ENCODE measurements at places on chromosomes 11 and 22.

DNA sequence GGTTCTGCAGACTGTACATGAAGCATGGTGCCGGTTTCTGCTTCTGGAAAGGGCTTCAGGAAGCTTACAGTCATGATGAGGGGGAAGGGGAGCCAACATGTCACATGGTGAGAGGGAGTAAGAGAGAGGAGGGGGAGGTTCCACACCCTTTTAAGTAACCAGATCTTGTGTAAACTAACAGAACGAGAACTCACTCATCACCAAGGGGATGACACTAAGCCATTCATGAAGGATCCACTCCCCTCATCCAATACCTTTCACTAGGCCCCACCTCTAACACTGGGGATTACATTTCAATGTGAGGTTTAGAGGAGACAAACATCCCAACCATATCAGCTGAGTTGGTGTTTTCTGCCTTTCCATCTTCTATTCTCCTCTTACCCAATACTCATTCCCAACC is 83.5 kb downstream of the BDNF start:
- DNase-seq, result no peak

DNA sequence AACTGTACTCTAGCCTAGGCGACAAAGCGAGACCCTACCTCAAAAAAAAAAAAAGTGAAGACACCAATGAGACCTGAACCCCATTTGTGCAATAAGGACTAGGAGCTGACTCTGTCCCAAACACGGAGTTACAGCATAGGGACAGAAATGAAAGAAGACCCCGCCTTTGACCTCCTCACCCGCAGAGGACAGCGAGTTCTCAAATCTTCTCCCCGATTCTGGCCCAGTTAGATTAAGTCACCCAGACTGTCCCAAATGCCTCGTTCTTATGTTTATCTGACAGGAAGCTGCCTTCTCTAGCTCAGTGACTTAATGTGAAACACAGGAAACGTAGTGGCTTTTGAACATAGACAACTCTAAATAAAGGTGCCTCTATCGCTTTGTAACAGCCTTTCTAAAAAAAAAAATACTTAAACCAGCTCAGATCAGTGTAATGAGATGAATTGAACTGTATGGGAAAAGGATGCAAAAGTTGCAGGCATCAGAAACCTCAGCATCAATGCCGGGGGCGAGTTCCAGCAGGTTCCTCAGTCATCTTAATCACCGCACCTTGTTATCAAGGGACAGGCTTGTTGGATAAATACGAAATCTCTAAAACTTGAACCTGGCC is 10.6 kb downstream of the MYH9 start:
- peak; percentile 84 for DNase-seq

DNA sequence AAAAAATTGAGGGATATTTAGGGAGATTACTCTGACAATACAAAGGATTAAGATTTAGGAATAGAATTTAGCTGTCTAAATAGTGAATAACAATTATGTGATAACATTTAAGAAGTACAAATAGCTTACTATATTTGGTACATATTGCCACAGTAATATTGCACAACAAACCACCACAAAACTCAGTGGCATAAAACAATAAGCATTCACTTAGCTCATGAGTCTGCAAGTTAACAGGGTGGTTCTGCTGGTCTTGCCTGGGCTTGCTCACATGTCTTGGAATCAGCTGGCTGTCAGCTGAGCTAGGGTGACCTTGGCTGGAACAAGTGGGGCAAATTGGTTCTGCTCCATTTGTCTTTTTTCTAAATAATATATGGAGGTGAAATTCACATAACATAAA is 115.1 kb downstream of the DCDC1 start:
- DNase-seq, result no peak

- DNase-seq, result peak; percentile 93
These were observed at the start of gene MEI1 for GRCh38 chr22:41699264-41700107. Gene MEI1, plus strand, starts transcription at chr22:41699503. Its CDS starts 36 bp downstream, at chr22:41699539.

GRCh38 chr11:124801014-124801413 is 808 bp upstream of the MSANTD2 start:
- peak; percentile 4 for DNase-seq

DNA sequence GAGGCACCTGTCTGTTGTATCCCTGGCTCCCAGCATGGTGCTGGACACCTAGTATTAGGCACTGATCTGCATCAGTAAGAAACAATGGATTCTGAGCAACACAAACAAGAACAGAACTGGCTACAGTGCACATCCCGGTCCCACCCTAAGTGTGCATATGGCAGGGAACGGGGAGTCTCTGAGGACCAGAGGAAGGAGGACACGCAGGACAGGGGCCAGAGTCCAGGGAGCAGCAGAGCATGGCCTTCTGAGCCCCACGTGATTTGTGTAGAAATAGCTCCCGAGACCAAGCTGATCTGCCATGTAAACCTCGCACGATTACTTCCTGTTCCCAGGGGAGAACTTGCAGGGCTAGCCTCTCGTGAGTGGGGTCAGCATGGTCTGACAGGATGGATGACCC is 12.7 kb upstream of the SNX32 start:
- DNase-seq, result no peak

DNA sequence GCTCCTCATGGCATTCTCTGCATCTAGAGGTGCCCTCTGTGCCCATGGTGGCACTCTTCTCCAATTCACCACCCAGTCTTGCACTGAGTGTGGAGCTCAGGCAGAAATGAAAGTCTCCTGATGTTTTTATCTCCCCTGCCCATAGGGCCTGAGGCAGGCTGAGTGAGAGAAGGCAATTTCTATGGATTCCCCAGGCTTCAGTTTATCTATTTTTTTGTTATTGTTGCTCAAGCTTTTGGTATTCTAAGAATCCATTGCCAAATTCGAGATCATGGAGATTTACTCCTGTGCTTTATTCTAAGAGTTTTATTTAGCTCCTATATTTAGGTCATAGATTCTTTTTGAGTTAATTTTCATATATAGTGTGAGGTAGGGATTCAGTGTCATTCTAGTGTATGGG is 40.7 kb downstream of the TSPAN18 start:
- no peak for DNase-seq

DNA sequence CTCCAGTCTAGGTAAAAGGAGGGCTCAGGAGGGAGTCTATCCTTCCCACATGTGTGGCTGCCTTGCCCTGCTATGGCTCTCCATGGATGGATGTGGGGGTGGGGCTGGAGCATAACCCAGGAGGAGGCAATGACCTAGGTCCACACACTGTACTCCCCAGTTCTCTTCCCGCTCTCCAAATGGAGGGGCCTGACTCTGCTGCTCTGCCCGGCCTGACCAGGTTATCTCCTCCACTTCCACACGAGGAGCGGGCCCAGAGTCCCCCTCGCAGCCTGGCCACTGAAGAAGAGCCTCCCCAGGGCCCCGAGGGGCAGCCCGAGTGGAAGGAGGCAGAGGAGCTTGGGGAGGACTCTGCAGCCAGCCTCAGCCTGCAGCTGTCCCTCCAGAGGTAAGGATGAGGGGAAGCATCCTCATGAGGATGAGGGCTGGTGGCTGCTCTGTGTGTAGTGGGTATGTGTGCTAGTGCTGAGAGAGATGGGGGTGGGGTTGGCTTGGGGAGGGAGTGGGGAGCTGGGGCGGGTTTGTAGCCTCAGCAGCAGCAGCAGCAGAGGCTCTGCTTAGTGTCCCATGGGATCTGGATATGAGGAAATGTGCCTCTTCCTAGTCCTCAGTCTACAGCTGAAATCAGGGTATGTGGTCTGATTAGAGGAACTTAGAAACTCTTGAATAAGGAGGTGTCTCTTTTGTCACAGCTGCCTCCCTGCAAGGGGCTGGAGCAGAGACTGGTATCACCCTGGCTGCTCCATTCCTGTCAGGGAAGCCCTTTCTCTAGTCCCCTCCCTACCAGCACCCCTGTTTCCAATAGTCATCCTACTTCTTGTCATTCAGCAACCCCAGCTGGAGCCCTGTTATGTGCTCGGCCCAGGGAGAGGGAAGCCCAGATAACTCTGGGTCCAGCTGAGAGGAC is 54.1 kb downstream of the CEP164 start:
- DNase-seq, result no peak

DNA sequence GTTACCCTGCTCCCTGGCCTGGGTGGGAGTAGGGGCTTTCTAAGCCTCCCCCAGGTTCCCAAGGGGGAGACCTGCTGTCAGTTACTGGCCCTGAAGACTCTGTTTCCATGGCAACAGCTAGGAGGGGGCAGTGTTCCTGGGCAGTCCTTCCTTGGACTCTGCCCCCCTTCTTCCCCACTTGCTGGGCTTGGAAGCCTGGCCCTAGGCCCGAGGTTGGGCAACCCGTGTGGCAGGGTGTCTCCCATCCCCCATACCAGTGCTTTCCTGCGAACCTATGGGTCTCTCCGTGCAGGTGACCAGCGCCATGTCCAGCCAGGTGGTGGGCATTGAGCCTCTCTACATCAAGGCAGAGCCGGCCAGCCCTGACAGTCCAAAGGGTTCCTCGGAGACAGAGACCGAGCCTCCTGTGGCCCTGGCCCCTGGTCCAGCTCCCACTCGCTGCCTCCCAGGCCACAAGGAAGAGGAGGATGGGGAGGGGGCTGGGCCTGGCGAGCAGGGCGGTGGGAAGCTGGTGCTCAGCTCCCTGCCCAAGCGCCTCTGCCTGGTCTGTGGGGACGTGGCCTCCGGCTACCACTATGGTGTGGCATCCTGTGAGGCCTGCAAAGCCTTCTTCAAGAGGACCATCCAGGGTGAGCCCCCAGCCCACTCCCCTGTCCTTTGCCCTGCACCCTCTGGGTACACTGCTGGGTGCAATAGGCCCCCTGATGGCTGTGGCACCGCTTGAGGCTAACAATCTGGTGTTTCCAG is 1.7 kb downstream of the ESRRA start:
- no peak for DNase-seq

GRCh38 chr11:46537537-46538295 is 56.1 kb downstream of the AMBRA1 start:
- peak; percentile 76 for DNase-seq

GRCh38 chr22:28909375-28909774 is 26.0 kb downstream of the ZNRF3 start:
- DNase-seq, result no peak

DNA sequence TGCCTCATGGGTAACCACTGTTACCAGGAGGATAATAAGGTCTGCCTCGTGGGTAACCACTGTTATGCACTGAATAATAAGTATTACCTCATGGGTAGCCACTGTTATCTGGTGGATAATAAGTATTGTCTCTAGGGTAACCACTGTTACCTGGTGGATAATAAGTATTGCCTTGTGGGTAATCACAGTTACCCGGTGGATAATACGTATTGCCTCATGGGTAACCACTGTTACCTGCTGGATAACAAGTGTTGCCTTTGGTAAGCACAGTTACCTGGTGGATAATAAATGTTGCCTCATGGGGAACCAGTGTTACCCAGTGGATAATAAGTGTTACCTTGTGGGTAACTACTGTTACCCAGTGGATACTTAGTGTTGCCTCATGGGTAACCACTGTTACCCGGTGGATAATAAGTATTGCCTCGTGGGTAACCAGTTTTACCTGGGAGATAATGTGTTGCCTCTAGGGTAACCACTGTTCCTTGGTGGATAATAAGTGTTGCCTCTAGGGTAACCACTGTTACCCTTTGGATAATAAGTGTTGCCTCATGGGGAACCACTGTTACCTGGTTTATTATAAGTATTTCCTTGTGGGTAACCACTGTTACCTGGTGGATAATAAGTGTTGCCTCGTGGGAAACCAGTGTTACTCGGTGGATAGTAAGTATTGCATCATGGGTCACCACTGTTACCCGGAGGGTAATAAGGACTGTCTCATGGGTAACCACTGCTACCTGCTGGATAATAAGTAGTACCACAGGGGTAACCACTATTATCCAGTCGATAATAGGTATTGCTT is 10.6 kb upstream of the NXPE4 start:
- no peak for DNase-seq

DNA sequence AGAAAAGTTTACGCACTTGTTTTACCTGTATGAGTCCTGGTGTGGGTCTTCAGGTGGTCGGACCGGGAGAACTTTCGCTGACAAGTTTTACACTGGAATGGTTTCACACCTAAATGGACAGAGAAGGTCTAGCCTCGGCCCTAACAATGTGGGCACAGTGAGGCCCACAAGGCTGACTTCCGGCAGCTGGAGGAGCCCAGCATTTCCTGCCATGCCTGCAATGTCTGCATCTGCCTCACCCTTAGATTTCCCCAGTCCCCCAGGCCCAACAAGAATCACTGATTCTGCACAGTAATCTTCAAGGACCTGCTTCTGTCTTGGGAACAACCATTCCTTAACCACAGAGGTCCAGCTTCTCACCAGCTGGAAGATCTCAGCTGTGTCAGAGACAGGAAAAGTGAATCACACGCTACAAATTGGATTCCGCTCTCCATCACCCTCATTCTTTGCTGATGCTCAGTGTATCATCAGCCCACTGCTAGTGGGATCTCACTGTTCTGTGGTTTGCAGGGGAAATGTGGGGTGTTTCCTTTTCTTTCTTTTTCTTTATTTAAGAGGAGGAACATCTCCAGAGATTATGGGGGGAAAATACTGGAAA is 43.3 kb downstream of the WT1 start:
- DNase-seq, result no peak

DNA sequence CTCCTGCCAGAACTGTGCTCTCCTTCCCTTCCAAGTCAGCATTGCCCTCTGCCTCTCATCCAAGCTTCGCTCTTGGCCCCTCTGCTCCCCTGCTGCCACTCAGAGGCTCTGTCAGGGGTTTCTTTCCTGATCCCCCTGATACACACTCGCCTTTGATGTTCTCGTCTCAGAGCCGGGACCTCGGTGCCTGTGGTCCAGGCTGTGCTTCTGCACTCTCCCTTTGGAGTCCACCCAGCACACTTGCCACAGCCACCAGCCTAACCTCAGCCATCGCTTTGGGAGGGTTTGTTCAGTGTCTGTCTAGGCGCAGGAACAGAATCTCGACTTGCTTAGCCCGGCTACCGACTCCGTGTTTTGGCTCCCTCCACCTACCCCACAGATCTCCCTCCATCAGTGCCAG is 29.1 kb downstream of the PPFIA1 start:
- no peak for DNase-seq

- no peak for DNase-seq
These were observed 8.0 kb downstream of the TUBGCP6 start for GRCh38 chr22:50236731-50237409.

DNA sequence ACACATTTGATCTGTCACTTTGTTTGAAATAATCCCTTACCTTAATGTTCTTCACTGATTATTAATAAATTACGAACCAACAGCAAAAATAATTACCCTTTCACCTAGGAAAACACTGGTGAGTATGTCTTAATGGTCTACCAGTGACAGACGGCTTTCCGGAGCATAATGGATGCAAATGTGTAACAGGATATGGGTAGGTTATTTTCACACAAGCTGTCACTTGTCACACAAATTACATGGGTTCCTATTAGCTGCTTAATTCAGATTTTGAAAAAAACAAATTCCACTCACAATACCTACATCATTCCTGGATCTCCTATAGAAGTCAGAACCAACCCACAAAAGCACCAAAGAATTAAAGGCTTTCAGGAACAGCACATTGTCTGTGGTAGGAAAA is 127.9 kb downstream of the WT1 start:
- DNase-seq, result no peak

- no peak for DNase-seq
These were observed 1.0 kb downstream of the SSTR3 start for GRCh38 chr22:37211075-37211865.
